ENCODE measurements at places on chromosomes 12 and 14. TPM values are rescaled to one million over a fixed set of nuclear protein-coding genes. Genes with fewer than 3 reads are reported as not detected.

DNA sequence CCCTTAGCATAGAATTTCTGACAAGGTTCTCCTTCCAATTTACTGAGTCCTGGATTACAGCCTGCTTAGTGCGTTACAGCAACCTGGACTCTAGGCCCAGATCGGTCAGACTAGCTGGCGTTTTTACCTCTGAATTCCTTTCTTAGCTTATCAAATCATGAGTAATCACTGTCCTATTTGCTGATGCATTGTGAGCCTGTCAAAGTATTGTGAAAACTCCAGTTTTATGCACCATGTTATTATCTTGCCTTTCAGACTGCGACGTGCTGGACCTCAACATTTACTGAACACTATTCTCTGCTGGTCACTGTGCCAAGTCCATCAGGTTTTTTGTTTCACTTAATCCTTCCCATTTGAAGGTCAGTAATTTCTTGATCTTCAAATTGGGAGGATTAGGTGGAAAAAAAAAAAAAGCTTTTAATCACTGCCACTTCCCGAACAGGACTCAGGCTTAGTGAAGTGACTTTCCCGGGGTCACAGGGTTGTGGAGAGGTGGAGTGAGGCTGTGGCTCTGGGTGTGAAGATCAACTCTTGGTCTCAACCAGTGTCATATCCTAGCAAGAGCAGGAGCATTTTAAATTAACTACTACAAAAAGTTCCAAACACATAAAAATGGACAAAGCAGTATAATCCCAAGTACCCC lies 31.2 kb downstream of the FBXO21 start:
- DNase-seq, result no peak
- H3K4me1 ChIP-seq, result no peaks in the 10 kb centered on the region
- H3K36me3 ChIP-seq, result peaks cover 98% of the 10 kb centered on the region
- no peaks in the 10 kb centered on the region for H3K27me3 ChIP-seq

DNA sequence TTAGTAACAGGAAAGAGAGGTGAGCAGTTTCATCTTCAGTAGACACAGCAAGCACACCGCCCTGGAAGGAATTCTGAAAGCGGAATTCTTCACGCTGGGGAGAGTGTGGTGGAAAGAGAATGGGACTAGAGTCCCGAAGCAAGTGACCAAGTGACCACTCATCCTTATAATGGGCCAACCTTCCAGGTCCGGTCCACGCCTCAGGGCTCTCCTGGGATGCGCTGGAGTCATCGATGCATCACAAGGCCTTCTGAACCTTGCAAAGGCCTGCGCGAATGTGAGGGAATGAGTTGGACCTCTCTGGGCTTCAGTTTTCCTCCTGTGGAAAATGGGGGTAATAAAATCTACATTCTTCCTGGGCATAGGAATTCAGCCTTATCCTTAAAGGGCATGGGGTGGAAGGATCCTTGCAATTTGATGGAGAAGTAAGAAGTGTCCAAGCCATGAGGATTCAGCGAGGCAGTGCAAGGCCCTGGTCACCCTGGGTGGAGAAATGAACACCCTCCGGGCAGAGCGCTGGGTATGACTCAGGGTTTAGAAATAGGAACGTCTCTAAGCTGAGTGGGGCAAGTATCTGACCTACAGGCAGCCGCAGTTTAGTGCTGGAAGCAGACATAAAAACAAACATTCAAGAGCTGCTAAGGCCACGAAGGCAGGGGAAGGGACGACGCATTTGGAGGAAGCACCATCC lies 97.7 kb downstream of the SETD3 start:
- DNase-seq, result no peak
- no peaks in the 10 kb centered on the region for H3K36me3 ChIP-seq
- H3K27me3 ChIP-seq, result peaks cover 21% of the 10 kb centered on the region
- H3K27ac ChIP-seq, result no peak overlapping the region
- H3K4me1 ChIP-seq, result no peaks in the 10 kb centered on the region

GRCh38 chr12:91219919-91220318 lies 37.3 kb upstream of the DCN start:
- H3K27ac ChIP-seq, result no peak overlapping the region
- H3K4me3 ChIP-seq, result no peak overlapping the region
- peaks cover 5% of the 10 kb centered on the region for H3K4me1 ChIP-seq
- no peak for DNase-seq

DNA sequence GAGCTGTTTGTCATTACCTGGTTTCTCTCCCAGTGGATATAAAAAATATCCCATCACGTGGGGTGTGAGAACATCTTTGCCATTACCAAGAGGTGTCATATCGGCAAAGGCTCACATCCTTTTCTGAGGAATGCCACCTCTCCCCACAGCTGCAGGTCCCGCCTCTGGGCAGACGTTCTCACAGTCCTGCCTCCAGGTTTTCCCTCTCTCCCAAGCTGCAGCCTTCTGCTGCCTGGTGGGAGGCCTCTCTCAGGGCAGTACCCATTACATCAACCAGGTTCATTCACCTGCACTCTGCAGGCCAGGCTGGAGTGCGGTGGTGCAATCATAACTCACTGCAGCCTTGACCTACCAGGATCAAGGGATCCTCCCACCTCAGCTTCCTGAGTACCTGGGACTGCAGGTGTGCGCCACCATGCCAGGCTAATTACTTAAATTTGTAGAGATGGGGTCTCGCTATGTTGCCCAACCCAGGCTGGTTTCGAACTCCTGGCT lies 15.0 kb upstream of the TMEM119 start:
- H3K4me3 ChIP-seq, result no peak overlapping the region
- no peaks in the 10 kb centered on the region for H3K36me3 ChIP-seq
- H3K27me3 ChIP-seq, result no peaks in the 10 kb centered on the region

DNA sequence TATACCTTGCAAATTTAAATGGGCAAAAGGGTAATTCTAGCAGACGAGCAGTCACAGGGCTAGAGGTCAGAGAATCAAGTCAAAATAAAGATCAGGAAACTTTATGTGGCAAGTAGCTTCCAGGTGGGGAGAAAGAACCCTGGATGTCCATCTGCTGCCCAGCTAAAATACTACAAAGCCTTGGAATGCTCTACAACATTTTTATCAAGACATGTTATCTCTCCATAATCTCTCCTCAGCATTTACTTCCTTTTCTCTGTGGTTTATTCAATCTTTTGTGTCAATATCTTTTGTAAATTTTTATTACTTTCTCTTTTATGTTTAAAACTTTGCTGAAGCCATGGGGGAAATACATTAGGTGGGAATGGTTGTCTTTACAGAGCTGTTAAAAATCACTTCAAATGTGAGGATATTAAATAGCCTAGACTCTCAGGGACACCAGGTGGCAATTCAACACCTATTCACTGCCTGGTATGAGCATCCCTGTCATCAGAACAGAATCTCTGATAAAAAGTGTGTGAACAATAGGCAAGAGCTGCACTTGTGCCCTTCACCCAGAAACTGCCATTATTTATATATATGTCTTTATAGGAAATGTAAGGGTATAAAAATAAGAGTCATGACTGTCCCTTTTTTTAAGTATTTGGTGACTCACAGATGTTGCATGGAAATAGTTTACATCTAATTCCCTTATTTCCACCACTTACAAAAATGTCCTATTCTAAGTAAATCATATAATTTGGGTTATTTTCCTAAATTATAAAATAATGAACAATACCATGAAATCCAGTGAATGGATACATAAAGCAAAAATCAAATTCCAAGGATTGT lies 152.9 kb downstream of the EPS8 start:
- peaks cover 19% of the 10 kb centered on the region for H3K36me3 ChIP-seq
- H3K27me3 ChIP-seq, result no peaks in the 10 kb centered on the region
- no peak for DNase-seq
- no peak overlapping the region for H3K4me3 ChIP-seq

GRCh38 chr12:82627799-82628198 lies 58.9 kb upstream of the TMTC2 start:
- no peaks in the 10 kb centered on the region for H3K36me3 ChIP-seq
- H3K27me3 ChIP-seq, result no peaks in the 10 kb centered on the region
- no peaks in the 10 kb centered on the region for H3K4me1 ChIP-seq
- H3K4me3 ChIP-seq, result no peak overlapping the region
- no peak overlapping the region for H3K27ac ChIP-seq

DNA sequence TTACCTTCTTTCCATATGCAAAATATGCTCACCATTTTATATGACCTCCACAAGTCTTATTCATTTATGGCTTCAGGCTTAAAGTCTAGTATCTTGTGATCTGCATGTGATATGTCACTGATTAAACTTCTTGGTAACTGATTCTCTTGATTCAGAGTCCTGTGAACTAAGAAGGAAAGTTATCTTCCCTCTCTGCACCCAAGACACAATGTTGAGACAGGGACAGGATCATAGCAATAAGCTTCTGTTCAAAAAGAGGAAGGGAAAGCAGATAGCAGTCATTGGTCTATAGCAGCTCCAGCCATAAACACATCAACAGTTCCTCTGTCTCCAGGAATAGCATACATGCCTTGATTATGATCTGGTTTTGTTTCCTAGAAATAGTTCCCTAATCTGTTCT lies 103.1 kb downstream of the UNC79 start:
- no peaks in the 10 kb centered on the region for H3K36me3 ChIP-seq
- H3K27ac ChIP-seq, result no peak overlapping the region
- no peaks in the 10 kb centered on the region for H3K4me1 ChIP-seq
- H3K4me3 ChIP-seq, result no peak overlapping the region

DNA sequence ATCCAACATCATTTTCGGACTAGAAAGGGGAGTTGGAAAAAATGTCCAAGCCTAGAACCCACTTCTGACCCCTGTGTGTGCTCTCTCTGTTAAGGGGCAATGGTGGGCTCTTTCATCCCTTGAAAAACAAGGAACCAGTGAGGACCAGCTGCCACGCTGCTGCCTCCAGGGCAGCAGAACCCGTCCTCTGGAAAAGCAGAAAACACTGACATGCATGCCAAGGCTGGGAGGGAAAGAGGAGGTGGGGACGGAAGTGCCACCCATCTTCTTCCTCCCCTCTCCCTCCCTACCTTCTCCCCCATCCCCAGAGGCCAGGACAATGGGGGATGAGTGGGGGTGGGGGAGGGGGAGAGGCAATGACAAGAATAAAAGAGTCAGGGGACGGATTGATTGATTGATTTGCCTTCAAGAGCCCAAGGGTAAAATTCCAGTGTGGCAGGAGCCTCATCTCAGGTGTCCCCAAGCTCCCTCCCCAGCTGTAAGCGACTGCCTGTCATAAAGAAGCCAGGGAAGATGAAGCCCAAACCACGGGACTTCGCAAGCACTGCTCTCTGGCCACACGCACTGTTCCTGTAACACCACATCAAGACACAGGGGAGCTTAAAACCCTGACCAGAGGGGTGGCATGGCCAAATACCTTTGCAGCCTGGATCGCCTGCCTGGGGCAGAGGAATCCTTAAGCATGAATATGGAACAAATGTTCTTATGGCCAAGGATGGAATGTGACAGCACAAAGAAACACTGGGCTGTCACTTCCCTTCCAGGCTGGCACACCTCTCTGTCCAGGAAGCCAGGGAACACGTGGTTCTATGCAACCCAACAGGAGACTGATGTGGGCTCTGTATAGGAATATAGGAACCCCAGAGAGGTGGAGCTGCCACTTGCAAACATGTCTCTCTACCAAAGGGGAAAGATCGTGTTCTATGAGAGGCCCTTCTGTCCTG lies 38.9 kb upstream of the BDKRB2 start:
- DNase-seq, result peak; percentile 51
- H3K36me3 ChIP-seq, result no peaks in the 10 kb centered on the region
- H3K27me3 ChIP-seq, result no peaks in the 10 kb centered on the region
- H3K4me1 ChIP-seq, result peaks cover 16% of the 10 kb centered on the region
- H3K4me3 ChIP-seq, result no peak overlapping the region

DNA sequence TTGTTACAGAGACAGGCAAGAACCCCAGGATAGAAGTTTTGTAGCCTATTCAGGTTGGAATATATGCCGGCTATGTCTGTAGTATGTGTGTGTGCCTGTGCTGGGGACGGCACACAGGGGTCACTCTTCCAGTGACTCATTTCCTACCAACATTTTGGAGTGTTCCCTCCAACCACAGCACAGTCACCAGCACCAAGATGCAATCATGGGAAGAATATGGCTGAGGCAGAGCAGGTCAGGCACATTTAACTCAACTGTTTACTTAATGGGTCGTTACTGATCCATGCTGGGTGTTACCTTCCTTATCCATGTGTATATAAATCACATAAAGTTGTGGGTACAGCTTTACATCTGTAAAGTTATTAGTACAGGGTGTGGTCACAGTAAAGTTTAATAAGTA lies 178.3 kb downstream of the PRKD1 start:
- no peak for DNase-seq
- H3K27me3 ChIP-seq, result no peaks in the 10 kb centered on the region
- no peak overlapping the region for H3K4me3 ChIP-seq
- H3K36me3 ChIP-seq, result no peaks in the 10 kb centered on the region
- H3K4me1 ChIP-seq, result no peaks in the 10 kb centered on the region

DNA sequence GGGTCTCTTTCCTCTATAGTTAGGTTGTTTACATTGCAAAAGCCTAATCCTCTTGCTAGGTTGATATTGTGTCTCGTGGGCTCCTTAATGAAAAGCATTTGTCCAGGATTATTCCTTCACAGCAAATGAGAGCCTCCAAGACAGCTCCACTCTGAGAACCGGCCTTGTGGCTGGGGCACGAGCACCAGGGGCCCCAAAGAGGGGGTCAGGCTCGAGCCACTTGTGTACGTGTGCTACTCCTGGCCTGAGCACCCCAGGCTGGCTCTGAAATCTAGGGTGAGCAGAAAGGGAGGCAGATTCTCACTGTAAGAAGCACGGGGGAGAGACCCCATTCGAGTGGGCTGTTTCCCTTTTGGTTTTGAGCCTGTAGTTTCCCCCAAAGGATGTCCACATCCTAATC lies 45.0 kb upstream of the FZD10 start:
- peaks cover under 1% of the 10 kb centered on the region for H3K27me3 ChIP-seq
- peaks cover 30% of the 10 kb centered on the region for H3K4me1 ChIP-seq
- no peak overlapping the region for H3K4me3 ChIP-seq
- H3K27ac ChIP-seq, result no peak overlapping the region

DNA sequence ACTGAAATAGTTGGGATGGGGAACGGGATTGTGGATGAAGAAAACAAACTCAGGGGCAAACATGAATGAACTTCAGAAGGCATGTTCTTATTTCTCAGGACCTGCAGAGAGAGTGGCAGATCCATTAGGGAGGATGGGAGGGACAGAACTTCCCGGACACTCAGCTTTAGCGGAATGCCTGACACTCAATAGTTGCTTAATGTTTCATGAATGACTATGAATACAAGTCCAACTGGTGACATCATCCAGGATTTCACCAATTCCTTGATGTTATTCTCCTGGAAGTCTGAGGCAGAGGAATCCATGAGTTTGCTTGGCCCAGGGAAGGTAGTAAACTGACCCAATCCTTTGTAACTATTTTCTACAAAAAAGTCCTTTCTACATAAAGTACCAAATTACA lies 37.8 kb upstream of the LRRC10 start:
- H3K4me1 ChIP-seq, result no peaks in the 10 kb centered on the region
- DNase-seq, result no peak
- no peaks in the 10 kb centered on the region for H3K36me3 ChIP-seq
- no peaks in the 10 kb centered on the region for H3K27me3 ChIP-seq

Gene PIK3C2G
- 28.6 TPM for total RNA-seq

Gene CLEC2A
- 68.5 TPM for total RNA-seq

Data from suprapubic skin (tissue), 4 donors.